ENCODE measurements at places on chromosomes 6 and 20.

DNA sequence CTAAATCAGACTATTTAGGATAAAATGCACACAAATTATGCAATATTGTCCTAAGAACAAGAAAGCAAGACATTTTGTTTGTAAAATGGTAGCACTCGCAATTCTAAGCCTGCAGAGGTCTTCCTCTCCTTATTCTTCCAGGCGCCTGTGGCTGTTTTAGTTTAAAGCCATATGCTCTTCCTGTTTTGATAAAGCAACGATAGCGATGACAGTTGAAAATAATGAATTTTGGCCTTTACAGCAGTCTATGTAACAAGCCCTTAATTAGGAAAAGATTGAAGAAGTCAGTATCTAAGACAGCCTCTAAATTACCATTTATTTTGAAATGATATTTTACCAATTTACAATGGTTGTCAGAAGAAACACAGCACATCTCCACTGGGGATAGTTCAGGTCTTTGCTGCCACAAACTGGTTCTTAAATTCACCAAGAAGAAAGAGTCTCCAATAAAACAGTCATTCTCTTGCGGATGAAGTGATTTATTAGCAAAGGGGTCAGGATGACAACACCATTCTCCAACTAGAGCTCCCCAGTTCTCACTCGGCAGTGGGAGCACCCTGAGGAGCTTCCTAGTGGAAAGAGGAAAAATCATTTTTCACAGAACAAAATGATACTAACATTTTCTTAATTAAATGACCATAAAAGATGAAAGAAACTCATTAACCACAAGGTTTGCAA lies 21.4 kb downstream of the UBE3D start:
- DNase-seq = no peak

GRCh38 chr6:31037169-31037568 lies 26.9 kb downstream of the MUC22 start:
- DNase-seq = no peak

- no peak for DNase-seq
Observed at GRCh38 chr6:7621761-7622160, 31.8 kb downstream of the SNRNP48 start.

DNA sequence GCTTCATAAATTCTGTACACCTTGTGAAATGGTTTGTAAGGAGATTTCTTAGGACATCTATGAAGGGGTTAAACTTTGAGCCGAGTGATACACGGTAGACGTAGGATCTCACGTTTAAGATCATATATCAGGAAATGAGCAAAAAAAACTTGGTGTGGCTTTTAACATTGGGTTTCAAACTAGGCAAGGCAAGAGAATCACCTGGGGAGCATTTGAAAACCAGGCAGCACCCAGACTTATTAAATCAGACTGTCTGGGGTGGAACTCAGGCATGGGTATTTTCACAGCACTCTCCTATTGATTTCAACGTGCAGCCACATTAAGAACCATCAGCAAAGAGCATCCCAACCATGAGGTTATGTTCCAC lies 26.4 kb downstream of the LY86 start:
- DNase-seq = no peak

GRCh38 chr6:10316373-10316721 lies 98.5 kb downstream of the TFAP2A start:
- no peak for DNase-seq

DNA sequence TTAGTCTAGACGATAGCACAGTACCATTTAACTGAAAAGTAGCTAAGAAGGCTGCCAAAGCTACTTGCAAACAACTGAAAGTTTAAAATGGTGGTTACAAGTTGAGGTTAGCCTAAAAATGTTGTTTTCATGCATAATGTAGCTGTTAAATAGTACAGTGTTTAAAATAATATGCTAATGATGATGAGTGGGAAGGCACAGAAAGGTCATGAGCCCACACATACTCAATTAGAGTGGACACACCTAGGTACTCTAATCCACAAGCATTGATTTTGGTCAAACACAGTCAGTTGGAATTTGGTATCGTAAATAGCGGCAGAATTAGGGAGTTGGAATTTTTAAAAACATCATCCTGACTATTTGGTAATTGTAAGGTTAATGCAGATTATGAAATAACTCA lies 7.0 kb downstream of the TXLNB start:
- DNase-seq = no peak

- no peak for DNase-seq
Observed at GRCh38 chr20:49765846-49766541, 46.6 kb upstream of the SLC9A8 start.

GRCh38 chr20:22825546-22825945 lies 209.6 kb upstream of the SSTR4 start:
- no peak for DNase-seq

Measured in NCI-H1105 (cell line).